Ecto neural progenitor cell (in vitro differentiated cells): ENCODE measurements at places on chromosomes 7 and 10.

DNA sequence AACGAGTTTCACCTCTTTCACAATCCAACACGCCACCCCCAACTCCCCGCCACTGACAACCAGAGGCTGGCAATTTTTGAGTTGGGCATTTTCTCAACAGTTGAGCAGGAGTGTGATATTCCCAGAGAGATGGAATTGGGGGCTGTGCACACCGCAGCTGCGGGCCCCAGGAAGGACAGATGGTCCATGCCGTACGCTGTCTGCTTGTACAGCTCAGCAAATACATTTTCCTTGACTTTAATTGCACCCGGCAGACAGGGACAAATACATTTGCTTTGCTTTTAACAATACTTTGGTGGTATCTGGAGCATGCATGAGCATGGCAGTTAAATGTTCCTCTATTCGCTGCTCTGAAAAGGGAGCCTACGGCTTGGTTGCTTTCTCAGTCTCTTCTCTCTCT lies 354.2 kb upstream of the DPP6 start:
- DNase-seq: no peak

GRCh38 chr10:115953281-115953680 lies 319.7 kb downstream of the GFRA1 start:
- no peak for DNase-seq

- DNase-seq: no peak
Observed at GRCh38 chr7:30049173-30049572, 21.0 kb downstream of the PLEKHA8 start.

- no peak for DNase-seq
Observed at GRCh38 chr7:135733603-135734342, 5.8 kb upstream of the SLC13A4 start.

- DNase-seq: no peak
Observed at GRCh38 chr7:142345811-142346210, 88.0 kb upstream of the PRSS58 start.

GRCh38 chr7:46607176-46607575 lies 686.1 kb upstream of the IGFBP3 start:
- no peak for DNase-seq
